ENCODE measurements at places on chromosomes 7 and 10. TPM values are rescaled to one million over a fixed set of nuclear protein-coding genes. Genes with fewer than 3 reads are reported as not detected.

The CXCL12 gene
- total RNA-seq = 54.7 TPM

The ANXA11 gene
- total RNA-seq = 72.4 TPM

The SVOPL gene
- total RNA-seq = not detected

The HMX3 gene
- 0.16 TPM for total RNA-seq

The CC2D2B gene
- total RNA-seq = not detected

The BAMBI gene
- total RNA-seq = 0.32 TPM

The CPA4 gene
- total RNA-seq = 2.7 TPM

The TUBAL3 gene
- not detected for total RNA-seq

The GPR37 gene
- 4.7 TPM for total RNA-seq

The RAB19 gene
- total RNA-seq = not detected

The KIF5B gene
- total RNA-seq = 55.0 TPM
